ENCODE measurements at places on chromosomes 16 and 17.

DNA sequence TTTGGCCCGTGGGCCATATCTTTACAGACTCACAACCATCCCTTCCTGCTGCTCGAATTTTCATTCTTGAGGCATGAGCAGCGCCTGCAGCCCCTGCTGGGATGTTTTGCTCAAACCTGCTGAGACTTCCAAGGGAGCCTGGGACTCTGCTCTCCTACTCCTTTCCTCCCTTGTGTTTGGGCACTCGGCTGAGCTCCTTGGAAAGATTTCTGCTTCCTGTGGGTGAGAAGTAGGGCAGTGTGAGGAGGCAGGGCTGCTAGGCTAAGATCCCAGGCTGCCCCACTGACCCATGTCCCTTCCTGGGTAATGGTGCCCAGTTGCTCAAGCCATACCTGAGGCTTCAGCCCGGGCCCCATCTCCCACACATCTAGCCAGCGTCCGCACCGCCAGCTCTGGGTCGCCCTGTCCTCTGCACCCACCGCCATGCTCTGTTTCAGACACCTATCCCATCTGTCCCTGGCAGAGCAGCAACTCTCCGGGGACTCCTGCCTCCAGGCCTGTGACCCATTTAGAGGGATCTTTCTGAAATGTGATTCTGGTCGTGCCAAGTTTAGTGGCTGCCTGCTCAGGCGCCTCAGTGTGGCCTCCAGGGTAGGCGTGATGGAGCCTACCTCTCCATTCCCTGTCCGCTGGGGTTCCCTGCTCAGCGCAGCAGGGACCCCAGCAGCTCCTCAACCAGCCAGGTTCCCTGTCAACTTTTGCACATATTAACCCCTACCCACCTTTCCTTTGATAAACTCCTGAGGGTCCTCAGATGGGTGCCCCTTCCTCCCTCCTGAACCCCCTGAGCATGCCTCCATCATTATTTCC lies 190.1 kb downstream of the CCDC182 start:
- no peak for DNase-seq

DNA sequence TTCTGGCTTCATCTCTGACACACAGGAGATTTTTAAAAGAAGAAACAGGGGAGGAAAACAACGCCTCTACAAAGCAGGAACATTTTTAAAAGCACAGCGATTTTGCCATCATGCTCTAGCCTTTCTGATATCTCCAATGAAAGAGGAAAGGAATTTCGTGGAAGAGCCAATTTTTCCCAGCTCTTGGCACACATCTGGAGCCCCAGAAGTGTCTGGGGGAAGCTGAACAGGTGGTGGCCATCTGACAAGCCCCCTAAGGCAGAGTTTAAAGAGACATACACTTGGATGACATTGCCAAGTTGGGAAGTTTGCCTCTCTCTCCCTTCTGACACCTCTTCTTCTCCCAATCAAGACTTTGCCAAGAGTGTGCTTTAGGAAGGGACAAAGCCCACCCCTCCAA lies 82.1 kb downstream of the CCT6B start:
- no peak for DNase-seq

DNA sequence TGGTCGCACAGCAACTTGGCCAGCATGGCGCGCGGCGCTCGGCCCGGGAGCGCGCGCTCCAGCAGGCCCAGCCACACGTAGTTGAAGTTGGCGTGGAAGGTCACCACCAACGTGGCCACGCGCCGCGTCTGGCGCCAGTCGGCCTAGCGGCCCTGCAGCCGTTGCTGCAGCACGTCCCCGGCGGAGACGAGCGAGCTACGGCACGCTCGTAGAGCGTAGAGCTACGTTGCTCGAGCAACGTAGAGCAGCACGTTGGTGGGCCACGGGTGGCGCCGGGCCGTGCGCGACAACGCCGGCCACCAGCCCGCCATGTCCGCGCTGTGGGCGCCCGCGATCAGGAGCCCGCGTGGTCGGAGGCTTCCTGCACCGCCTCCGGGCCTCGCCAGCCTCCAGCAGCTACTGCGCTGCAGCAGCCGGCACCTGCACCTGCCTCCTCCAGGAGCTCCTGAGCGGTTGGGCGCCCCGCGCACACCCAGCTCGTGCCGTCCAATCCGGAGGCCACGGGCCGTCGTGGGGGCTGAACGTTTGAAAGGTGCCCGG lies 13.4 kb upstream of the SULT1A1 start:
- DNase-seq: no peak

DNA sequence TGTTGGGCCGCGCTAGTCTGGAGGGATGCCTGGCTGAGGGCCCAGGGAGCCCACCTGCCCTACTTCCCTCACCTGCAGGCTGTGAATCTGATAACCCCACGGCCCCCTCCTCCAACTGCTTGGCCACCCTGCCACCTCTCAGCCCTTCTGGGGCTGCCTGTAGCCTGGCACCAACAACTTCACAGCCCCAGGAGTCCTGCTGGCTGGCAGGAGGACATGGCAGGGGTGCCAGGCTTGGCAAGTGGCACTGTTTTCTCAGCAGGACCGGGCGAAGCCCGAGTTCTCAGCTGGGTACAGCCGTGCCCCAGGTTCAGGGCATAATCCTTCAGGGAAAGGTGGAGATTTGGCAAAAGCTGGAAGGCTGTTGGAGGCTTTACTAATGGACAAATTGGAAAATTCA lies 129.6 kb downstream of the CMIP start:
- DNase-seq: no peak

DNA sequence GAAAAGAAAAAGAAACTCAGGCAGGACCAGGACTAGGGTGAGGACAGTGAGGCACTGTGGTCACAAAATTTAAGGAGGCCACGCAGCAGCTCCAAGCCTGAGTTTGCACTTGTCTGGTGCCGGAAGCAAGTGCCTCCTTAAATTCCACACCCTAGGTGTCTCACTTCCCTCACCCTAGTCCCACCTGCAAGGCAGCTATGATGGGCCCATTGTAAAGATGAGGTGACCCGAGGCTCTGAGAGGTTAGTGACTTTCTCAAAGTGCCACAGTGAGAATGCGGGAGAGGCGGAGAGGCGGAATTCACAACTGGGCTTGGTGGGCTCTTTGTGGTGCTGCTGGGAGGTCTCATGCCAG lies 21.5 kb upstream of the EEF2K start:
- no peak for DNase-seq

GRCh38 chr17:74922694-74923537 lies at the start of gene USH1G:
Gene USH1G (minus strand): TSS chr17:74923255. CDS start chr17:74923073, 182 bp downstream.
- DNase-seq: no peak

- peak; percentile 21 for DNase-seq
Measured at GRCh38 chr17:39400547-39401411, 647 bp downstream of the FBXL20 start.

DNA sequence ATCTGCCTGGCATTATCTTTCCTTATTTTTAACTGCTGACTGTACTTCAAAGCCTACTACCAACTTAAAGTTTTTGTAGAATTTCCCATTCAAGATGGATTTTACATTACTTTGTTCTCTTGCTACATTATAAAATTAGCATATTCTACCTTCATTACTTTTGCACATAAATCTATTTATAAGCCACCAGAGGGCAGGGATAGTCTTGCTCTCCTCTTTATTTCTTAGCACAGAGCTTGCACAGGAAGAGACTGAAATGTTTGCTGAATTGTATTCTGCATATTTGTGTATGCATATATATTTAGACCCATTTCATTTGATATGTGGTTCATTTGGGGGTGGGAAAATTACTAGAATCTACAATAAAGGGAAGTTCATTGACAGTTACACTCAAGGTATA lies 108.0 kb downstream of the SKAP1 start:
- DNase-seq: no peak

DNA sequence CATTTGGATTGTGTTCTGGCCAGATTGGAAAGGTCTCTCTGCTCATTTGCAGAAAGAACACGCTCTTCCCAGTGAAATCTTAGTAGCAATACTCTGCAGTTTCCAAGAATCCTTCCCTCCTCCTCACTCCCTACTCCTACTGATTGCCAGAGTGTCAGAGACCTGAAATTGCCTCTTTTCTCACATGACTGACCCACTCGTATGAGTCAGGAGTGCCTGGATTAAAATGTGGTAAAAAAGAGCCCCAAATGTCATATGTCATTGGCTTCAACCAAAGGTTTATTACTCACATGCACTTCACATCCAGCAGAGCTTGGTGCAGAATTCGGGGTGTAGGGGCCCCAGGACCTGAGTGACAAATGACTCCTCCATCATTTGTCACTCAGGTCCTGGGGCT lies 39.7 kb upstream of the IRX3 start:
- peak; percentile 32 for DNase-seq

- DNase-seq: no peak
Measured at GRCh38 chr16:29148131-29148691, 163.4 kb downstream of the LAT start.

GRCh38 chr17:69528035-69528434 lies 113.5 kb downstream of the MAP2K6 start:
- DNase-seq: no peak

DNA sequence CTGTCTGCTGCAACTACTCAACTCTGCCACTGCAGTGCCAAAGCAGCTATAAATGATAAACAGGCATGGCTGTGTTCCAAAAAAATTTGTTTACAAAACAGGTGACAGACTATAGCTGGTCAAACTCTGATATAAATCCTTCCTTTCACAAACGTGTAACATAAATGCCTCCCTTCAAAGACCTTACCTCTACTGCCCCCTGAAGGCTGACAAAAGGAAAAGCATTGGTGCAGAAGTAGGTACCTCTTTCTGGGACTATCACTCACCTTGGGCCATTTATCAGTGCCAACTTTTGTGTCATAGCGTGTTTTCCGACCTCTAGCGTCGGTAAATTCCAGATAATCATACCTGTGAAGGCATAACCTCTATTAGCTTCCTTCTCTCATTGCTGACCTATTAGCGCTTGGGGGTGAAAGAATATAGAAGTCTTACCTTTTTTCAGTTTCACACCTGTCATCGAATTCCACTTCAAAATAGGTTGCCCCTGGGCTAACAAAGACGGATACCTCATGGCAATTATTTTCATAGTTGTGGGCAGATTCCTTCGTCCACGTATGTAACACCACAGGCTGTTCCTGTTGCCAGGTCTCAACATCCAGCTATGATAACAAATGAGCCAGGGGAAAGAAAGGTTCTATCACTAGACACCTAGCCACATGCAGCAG lies 67.9 kb downstream of the ZZEF1 start:
- peak; percentile 38 for DNase-seq

DNA sequence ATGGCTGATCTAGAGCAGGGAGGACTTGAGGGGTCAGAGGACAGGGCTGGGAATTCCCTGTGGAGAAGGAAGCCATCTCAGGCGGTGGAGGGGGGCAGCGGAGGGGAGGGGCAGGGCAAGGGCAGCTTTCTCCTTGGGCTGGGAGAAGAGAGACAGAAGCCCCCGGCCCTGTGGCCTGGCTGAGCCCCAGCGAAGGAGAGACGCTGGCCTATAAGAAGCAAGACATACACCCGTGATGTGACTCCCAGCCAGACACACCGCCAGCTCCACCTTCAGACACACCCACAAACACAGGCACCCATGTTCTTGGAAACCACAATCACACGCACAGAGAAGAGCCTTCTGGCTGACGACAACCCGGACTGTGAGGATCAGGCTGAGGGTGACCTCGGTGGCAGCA lies 10.0 kb downstream of the TRPV3 start:
- no peak for DNase-seq

DNA sequence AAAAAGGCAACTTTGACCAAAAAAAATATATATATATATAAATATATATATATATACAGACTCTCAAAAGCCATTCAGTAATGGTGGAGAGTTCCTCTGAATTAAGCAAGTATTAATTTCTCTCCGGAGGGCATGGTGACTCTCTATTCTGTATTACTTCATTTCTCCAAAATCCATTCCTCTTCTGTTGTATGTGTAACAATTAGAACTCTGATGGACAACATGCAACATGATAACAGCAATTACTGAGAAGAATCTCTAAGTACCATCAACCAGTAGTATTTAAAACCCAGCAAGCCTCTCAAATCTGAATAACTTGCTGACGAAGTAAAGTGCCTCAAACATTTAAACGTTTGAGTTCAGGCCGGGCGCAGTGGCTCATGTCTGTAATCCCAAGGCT lies 2.3 kb downstream of the GRB2 start:
- DNase-seq: no peak

DNA sequence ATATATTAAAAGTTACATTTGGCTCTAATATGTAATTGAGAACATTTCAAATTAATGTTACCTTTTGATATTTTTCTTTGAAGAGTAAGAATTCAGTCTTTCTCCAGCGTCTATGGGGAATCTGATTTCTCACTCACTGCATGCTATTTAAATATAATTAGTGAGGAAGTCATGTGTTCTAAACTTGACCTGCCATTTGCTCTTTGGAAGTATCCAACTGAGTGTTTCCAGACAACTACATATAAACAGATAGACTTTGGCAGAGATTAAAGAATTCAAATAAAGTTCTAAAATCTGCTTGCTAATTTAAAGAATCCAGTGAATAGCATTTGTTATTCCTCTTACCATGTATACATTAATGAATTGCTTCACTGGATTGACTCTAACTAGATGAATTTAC lies 23.5 kb downstream of the OMG start:
- DNase-seq: no peak

Data from EL (cell line).